ENCODE measurements at places on chromosomes 6 and 20. TPM values are rescaled to one million over a fixed set of nuclear protein-coding genes. Genes with fewer than 3 reads are reported as not detected.

DNA sequence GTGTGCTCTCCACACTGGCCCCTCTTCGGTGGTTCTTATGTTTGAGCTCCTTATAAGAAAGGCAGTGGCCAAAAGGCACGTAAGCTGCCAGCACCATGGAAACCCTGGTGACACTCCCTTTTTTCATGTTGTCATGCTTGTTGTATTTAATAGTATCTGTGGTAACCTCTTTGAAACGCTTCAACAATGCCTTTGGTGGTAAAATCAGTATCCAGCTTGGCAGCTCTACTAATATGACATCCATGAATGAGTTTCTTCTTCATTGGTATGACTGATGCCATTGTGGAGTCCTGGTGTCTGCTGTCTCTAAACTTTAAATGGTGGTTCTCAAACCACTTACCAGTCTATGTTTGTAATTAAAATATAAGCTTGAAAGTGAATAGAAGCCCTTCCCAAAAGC lies 10.7 kb upstream of the MYLK2 start:
- no peak for DNase-seq

DNA sequence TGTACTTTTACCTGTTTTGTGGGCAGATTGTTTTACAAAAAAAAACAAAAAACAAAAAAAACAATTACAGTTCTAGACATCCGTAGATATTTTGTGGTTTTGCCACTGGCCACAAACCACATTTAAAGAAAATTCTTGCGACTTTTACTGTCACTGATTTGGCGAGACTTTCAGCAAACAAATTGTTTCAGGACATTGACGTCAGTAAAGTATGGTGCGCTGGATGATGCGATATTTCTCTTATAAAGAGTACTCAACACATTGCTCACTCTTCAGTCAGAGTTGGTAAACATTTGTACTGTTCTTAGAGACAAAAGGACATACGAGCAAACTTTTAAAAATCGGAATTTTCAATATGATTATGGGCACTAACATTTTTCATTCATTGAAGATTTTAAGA lies 229.8 kb downstream of the HAO1 start:
- DNase-seq, result no peak

DNA sequence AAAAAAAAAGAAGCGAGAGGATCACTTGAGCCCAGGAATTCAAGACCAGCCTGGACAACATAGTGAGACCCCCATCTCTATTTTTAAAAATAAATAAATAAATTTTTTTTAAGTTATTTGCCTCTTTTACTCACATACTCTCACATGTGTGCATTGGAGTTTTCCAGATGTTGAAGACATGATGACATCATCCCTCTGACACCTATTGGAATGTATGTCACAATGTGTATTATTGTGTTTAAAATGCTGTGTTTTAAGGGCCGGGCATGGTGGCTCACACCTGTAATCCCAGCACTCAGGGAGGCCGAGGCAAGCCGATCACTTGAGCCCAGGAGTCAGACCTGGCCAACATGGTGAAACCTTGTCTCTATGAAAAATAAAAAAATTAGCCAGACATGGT lies 17.8 kb upstream of the BTN1A1 start:
- DNase-seq, result no peak

DNA sequence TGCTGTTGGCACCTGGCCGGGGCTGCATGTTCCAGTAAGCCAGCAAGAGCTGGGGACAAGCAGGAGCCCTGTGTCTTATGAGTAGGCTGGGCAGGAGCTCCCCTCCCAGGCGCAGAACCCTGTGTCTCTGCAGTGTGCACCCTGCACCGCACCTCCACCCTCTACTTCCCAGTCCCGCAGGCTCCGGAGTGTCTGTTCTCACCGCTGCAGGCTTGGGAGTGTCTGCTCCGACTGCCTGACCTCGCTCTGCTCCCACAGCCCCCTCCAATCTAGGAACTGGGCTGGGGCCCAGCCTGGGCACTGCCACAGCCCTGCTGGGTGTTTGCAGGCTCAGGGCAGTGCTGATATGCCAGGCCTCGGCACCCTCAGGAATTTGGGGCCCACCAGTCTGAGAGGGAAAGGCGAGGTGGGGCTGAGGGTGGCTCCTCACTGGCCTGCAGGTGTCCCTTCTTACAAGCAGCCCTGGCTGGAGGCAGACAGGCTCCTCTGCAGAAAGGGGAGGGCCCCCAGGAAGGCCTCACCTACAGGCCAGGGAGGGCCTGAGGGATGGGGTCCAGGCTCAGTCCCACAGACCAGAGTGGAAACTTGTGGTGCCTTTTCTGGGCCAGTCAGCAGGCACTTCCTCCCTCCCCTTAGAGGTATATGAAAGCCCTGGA lies 871.6 kb upstream of the GJE1 start:
- no peak for DNase-seq

DNA sequence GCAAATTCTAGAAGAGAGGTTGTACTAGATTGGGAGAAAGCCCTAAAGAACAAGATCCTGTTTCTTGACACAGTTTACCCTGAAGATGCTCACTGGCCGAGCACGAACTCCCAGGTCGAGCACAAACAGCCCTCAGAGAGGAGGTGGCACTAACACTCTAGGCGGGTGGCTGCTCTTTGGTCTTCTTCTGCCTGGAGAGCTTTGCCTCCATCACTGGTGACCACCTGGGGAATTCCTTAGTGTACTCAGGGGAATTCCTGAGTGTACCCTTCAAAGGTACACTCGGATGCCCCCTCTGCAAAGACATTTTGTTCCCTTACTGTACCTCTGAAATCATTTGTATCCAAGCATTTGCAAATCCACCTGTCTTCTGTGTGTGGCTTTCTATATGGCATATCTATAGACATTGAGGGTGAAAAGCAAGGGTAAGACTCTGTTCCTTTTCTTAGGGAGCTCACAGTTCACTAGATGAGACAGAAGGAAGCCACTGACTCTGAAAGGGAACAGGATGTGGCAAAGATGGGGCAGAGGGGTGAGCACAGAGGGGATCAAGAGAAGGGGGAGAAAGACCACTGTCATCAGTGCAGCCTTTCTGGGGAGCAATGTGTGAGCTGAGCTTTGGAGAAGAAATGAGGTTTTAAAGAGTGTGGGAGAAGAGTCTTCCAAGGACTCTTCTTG lies 169.8 kb upstream of the PROKR2 start:
- no peak for DNase-seq

DNA sequence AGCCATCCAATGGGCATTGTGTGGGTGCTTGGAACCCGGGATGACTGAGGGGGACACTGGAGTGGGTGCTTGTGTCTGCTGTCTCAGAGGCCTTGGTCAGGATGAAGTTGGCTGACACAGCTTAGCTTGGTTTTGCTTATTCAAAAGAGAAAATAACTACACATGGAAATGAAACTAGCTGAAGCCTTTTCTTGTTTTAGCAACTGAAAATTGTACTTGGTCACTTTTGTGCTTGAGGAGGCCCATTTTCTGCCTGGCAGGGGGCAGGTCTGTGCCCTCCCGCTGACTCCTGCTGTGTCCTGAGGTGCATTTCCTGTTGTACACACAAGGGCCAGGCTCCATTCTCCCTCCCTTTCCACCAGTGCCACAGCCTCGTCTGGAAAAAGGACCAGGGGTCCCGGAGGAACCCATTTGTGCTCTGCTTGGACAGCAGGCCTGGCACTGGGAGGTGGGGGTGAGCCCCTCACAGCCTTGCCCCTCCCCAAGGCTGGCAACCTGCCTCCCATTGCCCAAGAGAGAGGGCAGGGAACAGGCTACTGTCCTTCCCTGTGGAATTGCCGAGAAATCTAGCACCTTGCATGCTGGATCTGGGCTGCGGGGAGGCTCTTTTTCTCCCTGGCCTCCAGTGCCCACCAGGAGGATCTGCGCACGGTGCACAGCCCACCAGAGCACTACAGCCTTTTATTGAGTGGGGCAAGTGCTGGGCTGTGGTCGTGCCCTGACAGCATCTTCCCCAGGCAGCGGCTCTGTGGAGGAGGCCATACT lies 49.4 kb downstream of the PYGB start:
- DNase-seq, result no peak

DNA sequence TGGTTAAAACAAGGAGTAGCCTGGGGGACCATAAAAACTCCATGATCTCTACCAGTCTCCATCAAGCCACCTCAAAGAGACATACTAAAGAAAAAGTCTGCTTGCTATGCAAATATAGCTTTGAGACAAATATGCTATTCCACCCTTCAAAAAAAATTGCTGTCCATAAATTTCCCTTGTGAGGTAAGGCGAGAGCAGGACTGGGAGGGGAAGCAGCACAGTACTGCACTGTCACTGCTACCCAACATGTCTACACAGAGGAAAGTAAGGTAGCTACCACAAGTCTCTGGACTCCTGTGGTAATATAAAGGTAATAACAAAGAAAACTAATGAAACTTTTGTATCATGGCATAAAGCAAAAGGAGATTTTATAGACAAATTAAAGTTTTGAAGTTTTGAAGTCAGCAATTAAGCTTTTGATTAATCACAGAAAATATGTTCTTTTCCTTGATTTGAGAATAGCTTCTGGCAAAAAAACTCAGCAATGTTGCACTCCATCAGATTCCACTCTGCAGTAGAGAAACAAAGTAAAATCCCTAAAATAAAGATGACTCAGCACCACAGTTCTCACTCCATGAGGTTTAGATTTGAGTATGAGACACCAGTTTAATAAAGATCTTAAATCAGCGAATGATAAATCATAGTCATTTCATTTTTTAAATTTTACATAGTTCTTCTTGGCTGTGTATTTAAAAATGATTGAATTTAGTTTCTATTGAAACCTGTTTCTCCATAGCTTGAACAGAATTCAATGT lies 602.4 kb downstream of the COL12A1 start:
- no peak for DNase-seq

GRCh38 chr20:19889011-19889953 lies 127.9 kb upstream of the NAA20 start:
- DNase-seq, result no peak

GRCh38 chr20:5835321-5835821 lies 85.2 kb downstream of the SHLD1 start:
- DNase-seq, result peak; percentile 73

DNA sequence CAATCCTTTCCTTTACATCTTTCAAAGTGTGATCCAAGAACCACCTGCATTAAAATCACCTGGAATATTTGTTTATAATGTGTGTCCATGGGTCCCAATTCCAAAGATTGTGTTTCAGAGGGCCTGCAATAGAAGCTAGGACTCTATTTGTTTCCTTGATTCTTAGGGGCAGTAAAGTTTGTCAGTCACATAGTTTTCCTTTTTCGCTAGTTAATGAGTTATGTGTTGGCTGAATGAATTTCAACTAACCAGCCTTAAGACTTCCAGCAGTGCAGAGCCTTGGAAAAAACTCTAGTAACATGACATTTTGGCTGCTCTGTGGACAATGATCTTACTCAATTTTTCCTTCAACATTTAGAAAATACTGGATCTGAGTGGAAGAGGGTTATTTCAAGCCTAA lies 11.3 kb downstream of the FAM217A start:
- no peak for DNase-seq

- DNase-seq, result no peak
Observed at GRCh38 chr6:43722920-43723545, 35.4 kb upstream of the MRPS18A start.

DNA sequence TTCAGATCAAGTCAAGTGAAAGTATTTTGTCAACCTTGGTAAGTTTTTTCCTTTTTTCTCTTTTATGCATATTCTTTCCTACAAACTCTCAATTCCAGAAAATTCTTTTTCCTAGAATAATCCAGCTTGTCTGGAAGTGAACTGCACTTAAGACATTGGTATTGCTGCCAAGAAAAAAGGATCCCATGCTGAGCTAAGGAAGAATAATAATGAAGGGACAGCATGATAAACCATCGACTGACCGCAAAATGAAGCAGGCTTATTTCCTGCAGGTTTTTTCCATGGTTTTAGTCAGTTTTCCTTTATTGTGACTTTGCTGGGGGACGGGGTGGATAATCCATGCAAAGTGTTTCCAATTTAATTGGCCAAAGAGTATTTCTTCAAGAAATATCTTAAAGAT lies 857.6 kb upstream of the SLC35B3 start:
- no peak for DNase-seq

GRCh38 chr20:39961637-39962244 lies 727.3 kb downstream of the MAFB start:
- no peak for DNase-seq

DNA sequence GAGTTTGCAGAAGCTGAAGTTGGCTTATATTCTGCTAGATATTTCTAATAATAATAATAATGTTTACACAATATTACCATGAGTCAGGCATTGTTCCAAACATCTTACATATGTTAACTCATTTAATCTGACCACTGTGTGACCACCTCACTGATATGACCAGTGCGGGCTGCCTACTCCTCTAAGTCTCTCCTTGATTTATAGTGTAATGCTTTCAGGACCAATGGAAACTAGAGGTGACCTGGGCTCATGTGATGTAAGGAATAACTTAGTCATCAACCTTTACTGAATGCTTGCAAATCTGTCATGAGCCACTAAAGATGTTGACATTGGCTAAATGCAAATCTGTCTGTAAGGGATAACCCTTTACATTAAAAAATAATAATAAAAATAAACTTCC lies 51.1 kb upstream of the GPR6 start:
- no peak for DNase-seq

DNA sequence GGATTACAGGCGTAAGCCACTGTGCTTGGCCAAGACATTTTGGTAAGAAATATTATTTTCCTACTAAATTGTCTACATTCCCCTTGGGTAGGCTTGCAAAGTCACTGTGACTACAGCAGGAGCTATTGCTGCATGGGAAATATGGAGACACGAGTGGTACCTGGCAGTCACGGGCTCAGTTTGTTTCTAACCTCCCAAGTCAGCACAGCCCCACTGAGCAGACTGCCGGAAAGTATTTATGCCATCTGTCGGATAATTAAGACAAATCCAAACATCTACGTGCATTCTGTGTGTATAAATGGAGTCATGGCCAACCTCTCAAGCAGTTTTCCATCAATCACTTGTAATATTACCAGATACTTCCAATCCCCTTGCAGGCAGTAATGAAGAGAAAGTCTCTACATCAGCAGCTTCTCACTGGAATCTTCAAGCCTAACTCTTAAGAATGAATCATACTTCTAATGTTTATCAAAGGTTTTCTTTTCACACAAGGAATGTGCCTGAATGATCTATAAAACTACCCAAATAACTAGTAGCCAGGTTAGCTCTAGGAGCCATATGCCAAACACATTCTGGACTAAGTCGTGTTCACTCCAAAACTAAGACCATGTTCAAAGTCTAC lies 20.1 kb downstream of the PSMB1 start:
- DNase-seq, result no peak

GRCh38 chr6:169953686-169954085 lies 202.3 kb downstream of the ERMARD start:
- DNase-seq, result no peak

DNA sequence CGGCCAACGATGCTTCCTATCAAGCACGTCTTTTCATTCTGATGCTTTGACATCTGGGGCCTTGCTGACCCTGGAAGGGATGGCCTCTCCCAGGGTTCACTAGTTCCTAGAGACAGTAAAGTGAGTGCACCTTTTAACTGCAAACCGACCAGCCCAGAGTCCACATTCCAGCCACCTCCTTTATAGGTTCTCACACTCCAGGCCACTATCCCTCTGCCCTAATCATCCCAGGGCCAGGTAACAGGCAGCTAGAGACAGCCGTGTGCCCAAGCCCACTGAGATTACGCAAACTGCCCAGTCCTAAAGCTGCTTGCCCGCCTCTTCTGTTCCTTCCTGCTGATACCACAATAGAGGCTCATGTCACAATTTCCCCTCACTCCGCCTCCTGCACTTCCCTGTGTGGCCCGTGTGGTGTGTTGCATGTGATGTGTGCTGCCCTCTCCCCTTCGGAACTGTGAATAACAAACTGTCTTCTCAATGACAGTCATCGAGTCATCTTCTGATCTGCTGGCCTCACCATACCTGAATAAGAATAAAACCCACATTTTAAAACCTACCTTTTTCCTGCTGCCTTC lies 123.7 kb upstream of the EXOC2 start:
- DNase-seq, result no peak

The RBBP8NL gene
- 1.1 TPM for total RNA-seq

The RUNX2 gene
- total RNA-seq, result 4.2 TPM
